ENCODE measurements at places on chromosomes 12 and 14.
A peak's percentile ranks its signal among the peaks of the same experiment; 100 is the strongest.

DNA sequence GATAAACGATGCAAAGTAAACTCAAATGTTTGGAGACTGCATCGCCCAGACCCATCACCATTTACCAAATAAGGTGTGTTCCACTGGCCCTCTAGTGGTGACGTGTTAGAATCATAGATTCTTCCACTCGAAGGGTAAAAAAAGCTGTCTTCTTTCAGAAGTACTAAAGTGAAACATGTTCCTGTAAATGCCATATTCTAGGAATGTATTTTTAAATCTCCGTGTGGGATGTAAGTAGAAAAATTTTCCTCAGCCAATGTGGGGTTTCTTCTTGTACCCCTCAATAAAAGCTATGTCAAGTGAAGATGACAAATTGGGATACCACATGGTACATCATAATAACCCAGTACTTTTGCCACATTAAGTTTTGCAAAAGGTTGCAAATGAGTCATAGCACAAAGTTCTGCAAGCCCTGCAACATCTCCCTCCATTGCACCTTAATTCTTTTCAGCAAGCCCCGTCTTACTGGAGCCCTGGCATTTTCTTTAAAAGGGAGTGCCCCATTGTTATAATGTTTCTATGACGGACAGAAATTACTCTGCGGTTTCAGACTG lies 100.8 kb downstream of the CCER1 start:
- DNase-seq = peak; percentile 2

- DNase-seq = no peak
These were observed 131.1 kb downstream of the PRKCH start for GRCh38 chr14:61452452-61452851.

- DNase-seq = no peak
These were observed 248.6 kb downstream of the BCL11B start for GRCh38 chr14:99023371-99023770.

GRCh38 chr12:25550186-25550585 lies 2.9 kb downstream of the LMNTD1 start:
- no peak for DNase-seq

DNA sequence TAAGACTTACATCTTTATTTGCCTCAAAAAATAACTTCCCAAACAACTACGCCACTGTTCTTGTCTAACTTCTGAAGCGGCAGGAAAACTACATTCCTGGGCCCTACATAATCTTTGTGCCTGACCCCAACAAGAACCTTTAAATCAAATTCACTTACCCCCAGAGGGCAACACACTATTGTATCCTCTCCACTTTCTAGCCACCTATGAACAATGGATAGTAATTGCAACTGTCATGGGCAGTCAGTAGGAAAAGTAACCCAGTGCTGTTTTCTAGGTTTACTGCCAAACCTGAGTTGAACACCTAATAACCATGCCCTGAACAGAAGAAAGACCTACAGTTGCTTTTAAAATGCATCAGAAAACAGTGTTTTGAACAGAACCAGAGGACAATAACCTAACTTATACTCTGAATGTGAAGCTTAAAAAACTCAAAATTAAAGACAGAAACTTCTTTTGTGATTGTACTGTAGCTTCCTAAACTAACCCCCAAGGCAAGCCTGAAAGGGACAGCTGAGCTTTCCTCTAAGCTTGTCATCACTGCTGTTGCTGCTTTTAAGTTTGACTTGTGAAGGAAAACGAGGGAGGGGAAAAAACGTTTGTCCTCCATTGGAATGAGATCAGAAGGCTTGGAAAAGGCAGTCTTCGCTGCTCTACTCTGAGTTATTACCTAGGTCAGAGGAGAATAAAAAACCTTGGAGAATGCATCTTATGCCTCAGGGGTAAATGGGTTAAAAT lies 195.7 kb downstream of the SOX5 start:
- DNase-seq = no peak

DNA sequence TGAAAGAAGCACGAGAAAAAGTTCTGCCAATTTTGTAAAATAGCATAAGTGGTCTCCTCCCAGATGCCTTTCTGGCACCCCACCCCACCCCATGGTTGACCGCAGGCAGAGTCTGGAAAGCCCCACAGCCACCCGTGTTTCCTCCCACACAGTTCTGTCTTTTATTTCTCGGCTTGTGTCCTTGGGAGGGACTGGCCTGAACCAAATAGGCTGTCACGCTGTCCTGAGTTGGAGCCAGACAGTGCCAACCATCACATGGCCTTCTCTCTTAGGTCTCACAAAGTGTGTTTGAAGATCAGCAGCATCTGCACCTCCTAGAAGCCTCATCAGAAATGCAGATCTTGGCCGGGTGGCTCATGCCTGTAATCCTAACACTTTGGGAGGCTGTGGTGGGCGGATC lies 10.2 kb upstream of the LTA4H start:
- no peak for DNase-seq

GRCh38 chr14:91233936-91234790 lies 10.3 kb downstream of the GPR68 start:
- no peak for DNase-seq

- DNase-seq = no peak
These were observed 111.2 kb upstream of the NOVA1 start for GRCh38 chr14:26709019-26709418.

DNA sequence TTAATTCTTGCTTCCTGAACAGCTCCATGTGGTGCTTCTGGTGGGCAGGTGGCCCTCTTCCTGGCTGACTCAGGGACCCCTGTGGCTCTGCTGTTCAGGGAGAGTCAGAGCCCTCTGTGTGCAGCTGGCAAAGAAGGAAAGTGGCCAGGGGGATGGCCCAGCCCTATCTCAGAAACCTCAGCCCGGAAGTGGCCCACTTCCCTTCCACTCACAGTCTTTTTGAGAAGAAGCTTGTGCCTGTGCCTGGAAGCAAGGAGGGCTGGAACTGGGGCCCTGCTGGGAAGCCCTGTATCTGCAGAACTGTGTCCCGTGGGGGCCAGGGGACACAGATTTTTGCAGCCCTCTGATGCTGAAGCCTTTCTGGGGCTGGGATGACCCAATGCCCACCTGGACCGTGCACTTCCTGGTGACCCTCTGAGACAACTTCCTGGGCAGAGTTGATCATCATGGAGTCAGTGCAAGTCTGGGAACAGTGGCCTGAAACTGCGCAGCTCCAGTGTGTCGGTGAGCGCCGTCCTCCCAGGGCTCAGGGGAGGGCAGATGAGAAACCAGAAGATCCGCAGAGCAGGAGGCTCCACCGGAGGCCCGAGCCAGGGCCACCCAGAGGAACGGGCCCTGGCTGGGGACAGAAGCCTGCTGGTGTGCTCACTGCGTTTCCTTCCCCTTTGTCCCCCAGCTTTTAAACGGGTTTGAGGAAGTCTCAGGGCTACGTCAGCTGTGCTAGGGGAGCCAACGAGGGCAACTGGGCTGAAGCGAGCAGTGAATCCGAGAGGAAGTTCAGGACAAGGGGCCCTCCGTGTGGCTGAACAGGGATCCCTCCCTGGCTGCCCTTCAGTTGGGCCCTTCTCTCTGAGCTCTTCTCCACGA lies 217.4 kb upstream of the RTL1 start:
- no peak for DNase-seq

DNA sequence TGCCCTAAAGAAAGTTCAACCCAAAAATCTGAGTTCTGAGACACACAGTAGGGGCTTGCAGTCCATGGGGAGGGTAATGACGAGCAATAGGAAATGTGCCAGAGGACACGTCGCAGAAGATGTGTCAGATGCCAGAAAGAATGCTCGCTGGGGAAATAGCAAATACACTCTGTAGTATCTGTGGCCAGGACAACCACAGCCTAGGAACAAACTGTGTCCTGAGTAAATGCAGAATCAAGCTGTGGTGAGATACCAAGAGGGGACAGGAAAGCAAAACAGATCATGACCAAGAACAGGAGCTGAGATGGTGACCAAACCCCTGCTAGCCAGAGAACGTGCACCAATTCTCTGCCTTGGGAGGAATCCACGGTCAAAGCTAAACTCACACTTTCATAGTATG lies 9.1 kb downstream of the CRACR2A start:
- no peak for DNase-seq

- DNase-seq = no peak
These were observed 34.2 kb upstream of the KTN1 start for GRCh38 chr14:55545779-55546178.

- DNase-seq = no peak
These were observed 123.6 kb downstream of the SMOC1 start for GRCh38 chr14:70002589-70003346.

DNA sequence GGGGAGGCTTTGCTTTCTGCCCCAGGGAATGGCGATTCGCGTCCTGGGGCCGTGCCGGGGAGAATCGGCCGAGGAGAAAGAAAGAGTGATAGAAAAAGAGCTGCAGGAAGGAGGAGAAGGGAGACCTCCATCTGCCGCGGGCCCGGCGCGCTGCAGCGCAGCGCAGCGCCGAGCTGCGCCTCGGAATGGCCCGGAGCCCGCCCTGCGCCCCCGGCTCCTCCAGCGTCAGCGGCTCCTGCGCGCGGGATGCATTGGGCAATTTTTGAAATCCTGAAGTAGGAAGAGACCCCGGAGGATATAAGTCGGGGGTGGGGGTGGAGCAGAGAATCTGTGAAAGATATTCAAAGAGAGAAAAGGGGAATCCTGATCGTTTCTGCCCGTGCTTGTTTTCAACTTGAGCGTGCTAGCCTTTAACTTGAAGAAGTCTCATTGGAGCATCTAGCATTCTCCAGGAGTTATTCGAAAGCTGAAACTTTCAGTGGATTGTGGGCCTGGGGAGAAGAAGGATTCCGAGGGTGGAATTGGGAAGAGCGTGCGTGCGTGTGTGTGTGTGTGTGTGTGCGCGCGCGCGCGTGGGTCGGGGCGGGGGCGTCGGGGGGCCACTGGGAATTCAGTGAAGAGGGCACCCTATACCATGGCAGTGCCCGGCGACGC lies 441 bp downstream of the PDE3A start:
- DNase-seq = no peak

DNA sequence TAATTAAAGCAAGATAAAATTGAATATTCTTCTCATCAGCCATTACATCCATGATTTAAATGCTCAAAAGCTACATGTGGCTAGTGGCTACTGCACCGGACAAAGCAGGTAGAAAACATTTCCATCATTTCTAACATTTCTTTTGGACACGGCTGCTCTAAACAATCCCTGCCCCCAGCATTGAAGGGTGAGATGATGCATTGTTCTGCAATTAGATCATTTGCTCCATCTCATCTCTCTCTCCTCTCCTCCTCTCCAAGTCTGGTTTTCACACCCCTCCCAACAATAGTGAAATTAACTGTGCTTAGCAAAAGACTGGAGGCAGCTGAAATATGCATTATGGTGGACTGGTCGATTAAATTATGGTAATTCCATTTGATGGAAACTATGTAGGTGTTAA lies 288.5 kb downstream of the KSR2 start:
- no peak for DNase-seq

GRCh38 chr12:60752589-60752988 lies 1156.8 kb downstream of the SLC16A7 start:
- DNase-seq = no peak

DNA sequence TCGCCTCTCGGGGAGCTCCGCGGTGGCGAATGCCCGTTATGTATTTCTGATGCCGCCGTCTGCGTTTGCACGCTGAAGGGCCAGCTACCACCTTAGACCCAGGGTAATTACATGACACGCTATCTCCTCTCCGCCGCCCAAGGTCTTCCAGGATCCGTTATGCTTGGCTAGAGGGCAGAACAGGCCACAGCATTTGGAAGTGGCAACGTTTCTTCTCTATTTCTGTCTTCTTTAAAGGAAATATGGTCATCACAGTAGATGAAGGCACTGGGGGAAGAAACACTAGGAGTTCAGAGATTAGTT lies 861 bp upstream of the MDGA2 start:
- no peak for DNase-seq

- no peak for DNase-seq
These were observed 250.4 kb upstream of the ALG10 start for GRCh38 chr12:33771889-33772288.

DNA sequence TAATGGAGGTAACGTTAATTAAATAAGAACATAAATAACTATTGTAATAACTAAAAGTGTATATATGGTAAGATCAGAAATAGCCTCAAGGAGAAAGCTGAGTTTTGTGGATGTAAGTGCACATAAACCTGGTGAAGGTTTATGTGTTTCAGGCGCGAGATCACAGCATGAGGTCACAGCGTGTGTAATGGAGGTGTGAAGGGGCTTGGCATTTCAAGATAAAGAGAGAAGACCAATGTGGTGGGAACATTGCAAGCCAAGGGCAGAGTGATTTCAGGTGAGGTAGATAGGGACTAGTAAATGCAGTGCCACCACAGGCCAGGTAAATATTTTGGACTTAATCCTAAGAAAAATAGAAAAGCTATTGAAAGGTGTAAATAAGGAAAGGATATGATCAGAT lies 21.7 kb upstream of the KICS2 start:
- DNase-seq = no peak

DNA sequence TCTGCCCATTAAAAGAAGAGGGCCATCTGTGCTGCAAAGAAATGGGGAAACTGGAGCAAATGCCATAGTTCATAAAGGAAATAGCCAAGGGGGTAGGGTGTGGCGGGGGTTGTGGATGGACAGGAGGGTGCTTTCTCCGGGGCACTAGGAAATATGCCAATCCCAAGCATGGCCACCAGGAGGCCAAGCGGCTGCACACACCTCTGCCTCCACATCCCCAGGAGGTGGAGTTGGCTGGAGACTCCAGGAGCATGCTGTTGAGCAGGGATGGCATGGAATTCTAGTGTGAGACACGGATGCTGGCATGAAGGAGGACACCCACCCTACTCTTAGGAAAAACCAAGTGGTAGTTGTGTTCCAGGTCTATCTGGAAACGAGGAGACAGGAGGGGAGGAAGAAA lies 25.2 kb downstream of the NID2 start:
- DNase-seq = no peak

All from cerebellar nuclear complex (tissue), 1 donor.